GM10248 (cell line): ENCODE measurements at places on chromosomes 1 and 21.
A peak's percentile ranks its signal among the peaks of the same experiment; 100 is the strongest.

GRCh38 chr1:5389101-5389885 is 602.9 kb downstream of the NPHP4 start:
- no peak for DNase-seq

GRCh38 chr1:218783916-218784315 is 389.8 kb upstream of the LYPLAL1 start:
- no peak for DNase-seq

DNA sequence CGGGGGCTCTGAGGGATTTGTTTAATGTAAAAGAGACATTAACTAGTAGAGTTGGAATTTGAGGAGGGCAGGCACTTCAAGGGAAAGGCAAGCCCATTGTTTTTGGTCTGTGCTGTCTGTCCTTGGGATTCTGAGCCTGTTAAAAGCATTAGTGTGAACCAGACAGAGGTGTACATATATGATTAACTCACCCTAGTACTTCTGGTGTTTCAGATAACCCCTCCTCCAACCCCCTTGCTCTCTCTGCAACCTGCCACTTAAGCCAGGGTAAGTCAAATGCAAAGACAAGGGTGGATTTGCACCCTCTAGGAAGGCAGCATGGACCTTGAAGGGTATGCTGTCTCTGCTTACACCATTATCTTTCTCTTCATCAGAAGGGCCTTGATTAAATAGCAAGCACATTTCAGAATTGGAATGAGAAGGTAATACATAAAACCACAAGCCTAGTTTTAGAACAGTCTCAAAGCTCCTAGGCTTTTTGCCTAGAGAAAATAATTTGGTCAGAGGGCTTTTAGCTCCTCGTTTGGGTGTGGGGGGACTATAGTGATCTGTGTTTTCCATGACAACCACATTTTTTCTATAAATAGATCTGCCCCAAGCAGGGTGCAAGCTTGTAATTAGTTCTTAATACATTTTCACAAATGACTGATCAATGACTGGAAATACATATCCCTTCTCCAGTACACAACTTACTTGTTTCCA is 120.7 kb upstream of the SGIP1 start:
- DNase-seq: no peak

GRCh38 chr1:3345792-3346191 is 108.7 kb upstream of the ARHGEF16 start:
- DNase-seq: no peak

DNA sequence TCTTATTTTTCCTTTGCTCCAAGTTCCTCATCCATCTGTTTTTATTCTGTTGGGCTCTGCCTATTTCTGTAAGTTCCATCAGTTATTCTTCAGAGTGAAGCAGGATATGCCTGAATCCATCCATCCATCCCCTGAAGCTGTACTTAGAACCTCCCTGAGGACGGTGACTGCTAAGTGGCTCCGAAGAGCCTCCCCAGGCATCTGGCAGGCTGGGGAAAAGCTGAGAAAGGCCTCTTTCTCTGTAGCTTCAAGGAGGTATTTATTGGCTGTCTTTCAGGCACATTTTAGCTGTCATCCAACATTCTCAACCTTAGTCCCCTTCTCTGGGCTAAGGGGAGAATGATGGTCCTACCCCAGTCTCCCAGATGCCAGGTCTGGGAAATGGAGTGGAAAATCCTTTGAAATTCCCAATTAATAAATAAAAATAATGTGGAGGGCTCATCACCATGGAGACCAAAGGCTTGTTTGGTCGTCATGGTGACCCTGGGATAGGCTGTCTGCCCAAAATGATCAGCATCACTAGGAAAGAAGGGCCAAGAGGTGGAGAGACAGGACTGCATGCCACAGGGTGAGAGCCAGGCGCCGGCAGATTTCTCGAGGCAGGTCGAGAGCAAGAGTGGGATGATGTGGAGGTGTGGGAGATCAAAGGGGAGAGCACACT is 82.0 kb downstream of the UBIAD1 start:
- DNase-seq: no peak

DNA sequence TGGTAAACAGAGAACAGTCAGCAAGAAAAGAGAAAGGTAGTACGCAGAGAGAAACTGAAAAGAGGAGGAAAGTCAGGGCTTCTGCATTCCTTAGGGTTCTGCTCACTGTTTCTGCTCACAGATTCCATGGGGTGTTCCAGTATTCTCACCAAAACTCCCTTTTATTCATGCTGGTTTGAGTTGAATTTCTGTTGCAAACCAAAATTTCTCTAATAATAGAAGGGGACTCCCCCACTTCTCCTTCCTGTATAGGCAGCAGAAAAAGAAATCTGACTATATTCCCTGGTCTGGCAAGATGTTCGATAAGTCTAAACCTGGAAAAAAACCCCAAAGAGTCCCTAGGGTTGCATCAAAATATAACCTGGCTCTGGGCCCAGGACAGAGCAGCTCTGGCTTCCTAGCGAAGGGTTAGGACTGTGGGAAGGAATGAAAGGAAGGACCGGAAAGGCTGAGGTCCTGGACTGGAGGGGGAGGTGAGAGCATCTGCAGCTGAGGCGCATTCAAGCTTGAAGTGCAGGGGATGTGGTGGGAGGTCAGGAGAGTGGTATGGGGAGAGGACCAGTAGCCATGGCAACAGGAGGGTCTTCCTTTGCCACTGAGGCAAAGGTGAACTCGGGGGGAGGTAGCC is 18.8 kb upstream of the RGS16 start:
- DNase-seq: no peak

GRCh38 chr1:41679531-41679930 is 195.0 kb upstream of the EDN2 start:
- DNase-seq: no peak

DNA sequence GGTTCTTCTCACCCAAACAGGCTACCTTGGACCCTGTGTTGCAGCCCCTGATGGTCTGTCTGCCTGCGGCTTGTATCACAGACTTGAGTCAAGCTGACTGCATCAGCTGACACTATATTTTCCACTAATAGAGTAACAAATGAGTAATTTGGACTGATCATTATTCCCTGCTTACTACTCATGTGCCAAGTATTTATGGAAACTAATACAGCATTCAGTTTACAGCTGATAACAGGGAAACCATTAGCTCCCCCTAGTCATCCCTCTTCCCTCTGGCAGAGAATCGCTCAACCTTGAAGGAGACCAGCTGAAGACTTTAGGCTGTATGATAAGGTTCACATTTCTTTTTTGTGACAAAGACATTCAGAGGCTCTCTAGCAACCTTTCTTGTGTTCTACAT is 116.6 kb upstream of the SYT6 start:
- no peak for DNase-seq

GRCh38 chr1:211068976-211069375 is 65.0 kb downstream of the KCNH1 start:
- no peak for DNase-seq

GRCh38 chr1:231162297-231162969 is 575 bp downstream of the TRIM67 start:
- DNase-seq: peak; percentile 70
